Activated naive CD4-positive, alpha-beta T cell treated with anti-CD3 and anti-CD28 coated beads, Interleukin-2, amount 50 U/mL, for 16 hours (primary cell): ENCODE measurements at places on chromosomes 6 and 20.

- DNase-seq, result no peak
Measured at GRCh38 chr20:33670715-33671499, 3.3 kb downstream of the NECAB3 start.

DNA sequence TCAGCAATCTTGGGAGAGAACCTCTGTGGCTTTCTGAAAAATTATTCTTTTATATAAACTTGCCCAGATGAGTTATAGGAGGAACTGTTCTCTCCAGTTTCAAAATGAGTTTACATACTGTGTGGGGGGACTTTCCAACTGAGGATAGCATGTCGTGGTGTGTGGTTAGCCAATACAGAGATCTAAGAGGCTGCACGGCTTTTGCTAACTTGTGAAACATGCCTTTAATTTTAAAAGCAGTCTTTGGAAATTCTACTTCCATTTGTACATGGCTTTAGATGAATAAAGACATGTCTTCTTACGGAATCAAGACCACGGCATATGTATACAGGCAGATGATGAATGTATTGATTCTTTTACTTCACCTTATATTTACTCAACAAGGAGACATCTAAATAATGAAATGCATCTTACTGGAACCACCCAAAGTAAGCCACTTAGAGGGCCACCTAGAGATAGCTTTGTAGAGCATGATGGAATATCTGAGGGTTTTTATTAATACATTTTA lies 39.8 kb downstream of the HIVEP1 start:
- DNase-seq, result peak; percentile 47

DNA sequence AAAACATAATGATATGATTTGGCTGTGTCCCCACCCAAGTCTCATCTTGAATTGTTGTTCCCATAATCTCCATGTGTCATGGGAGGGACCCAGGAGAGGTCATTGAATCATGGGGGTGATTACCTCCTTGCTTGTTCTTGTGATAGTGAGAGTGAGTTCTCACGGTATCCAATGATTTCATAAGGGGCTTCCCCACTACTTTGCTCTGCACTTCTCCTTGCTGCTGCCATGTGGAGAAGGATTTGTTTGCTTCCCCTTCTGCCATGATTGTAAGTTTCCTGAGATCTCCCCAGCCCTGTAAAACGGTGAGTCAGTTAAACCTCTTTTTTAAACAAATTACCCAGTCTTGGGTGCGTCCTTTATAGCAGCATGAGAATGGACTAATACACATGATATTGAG lies 156.8 kb upstream of the PLCB4 start:
- DNase-seq, result no peak

GRCh38 chr20:45776931-45777330 lies 14.8 kb downstream of the WFDC3 start:
- no peak for DNase-seq

DNA sequence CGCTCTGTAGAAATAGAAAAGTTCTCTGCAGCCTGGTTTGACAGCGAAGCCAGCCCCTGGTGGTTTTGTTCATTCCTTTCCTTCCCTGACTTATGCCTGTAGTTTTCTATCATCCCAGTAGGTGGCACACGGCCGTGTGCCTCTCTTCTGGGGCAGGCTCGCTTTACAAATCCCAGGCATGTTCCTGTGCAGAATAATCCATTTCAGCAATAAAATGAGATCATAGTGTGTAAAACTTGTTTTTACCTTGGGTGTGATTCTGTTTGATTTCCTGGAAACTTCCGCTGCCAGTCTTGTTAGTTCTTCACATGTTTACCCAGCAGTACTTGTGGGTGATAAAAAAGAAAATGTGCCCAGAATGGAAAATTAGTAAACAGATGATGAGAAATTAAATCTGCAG lies 7.4 kb upstream of the INSM1 start:
- no peak for DNase-seq

GRCh38 chr20:37494796-37495195 lies 26.3 kb upstream of the NNAT start:
- DNase-seq, result no peak

DNA sequence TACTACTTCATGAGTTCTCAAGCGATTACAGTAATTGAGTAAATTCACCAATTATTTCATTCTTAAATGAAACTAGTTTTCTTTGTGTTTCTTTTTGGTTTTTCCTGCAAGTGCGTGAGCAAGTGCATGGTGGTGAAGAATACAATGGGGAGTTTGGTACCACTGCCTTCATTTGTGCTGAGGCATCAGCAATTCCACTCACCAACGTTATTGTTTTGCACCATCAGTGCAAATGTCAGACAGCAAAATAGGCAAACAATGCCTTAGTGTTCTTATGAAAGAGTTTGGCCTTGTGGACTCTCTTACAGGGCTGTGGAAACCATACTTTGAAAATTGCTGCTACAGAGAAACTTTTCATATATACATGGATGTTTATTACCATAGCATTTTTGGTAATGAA lies 8.2 kb downstream of the CDH26 start:
- DNase-seq, result no peak

DNA sequence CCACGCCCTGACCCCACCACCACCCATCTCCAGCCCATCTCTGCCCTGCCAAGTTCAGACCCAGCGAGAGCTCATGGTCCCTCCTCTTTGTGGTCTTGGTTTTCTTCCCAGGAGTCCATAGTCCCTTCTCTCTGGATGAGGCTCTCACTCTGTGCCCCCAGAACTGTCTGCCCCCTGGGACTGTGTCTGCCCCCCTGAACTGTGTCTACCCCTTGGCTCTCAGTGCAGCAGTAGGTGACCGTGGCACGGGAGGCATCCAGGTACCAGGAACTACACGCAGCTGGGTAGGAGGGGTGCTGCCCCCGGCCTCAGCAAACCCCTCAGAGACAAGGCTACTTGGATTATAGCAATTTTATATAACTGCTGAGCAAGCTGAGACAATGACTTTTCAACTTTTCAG lies 23.6 kb downstream of the PRR18 start:
- no peak for DNase-seq

- no peak for DNase-seq
Measured at GRCh38 chr20:62696989-62697388, 11.6 kb upstream of the NTSR1 start.

GRCh38 chr20:47985092-47985850 lies 200.0 kb upstream of the SULF2 start:
- no peak for DNase-seq

GRCh38 chr6:38137608-38138265 lies 318.2 kb downstream of the ZFAND3 start:
- DNase-seq, result no peak

GRCh38 chr6:143100429-143100828 lies 39.7 kb downstream of the AIG1 start:
- DNase-seq, result no peak

GRCh38 chr20:4813863-4814695 lies 92.4 kb downstream of the PRND start:
- no peak for DNase-seq

DNA sequence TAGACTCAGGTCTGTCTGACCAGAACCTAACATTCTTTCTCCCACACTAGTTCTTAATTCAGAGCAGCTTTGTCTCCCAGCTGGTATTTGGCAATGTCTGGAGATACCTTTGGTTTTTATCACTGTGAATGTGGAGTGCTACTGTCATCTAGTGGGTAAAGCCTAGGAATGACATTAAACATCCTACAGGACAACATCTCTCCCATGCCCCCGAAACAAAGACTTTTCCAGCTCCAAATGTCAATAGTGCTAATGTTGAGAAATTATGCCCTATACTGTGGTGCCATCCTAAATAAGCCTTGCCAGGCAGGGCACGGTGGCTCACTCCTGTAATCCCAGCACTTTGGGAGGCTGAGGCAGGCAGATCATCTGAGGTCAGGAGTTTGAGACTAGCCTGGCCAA lies 4.2 kb upstream of the TTPAL start:
- no peak for DNase-seq

- DNase-seq, result no peak
Measured at GRCh38 chr6:113805173-113805790, 51.9 kb upstream of the MARCKS start.

DNA sequence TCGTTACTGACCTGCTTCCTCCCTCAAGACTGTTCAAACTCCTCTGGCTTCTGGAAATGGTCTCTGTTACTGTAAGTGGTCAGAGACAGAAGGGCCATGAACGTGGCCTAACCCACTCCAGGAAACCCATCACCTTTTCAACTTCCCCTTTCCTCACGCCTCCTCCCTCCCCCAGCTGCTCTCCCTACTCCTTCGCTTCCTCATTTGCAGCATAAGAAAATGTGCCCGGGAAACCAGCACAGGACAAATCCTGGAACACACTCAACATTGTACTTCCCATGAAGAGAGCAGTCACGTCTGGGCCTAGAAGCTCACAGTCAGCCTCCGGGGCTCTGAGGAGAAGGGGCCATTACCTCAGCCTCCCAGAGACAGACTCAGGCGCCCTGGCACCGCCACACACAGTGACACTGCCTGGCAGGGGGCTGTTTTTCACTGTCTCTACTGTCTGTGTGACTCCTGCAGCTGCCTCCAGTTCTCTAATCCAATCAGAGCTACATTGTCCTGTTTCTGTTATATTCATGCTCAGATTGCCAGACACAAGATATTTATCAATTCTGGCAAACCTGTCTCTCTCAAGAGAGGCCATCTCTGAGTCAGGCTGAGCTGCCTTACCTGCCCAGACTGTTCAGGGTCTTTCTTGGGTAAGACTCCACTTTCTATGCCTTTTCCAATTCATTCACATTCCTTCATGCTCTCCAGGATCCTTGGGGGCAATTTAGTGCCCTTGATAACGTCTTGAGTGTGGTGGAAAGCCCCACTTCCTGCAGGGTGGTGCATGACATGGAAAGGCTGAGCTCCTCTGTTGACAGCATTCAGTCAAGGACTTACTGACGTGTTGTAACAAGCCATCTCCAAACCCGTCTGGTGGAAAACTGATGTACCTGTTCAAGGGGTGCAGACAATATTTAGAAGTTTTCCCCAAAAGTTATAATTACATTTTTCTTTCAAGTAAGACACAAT lies 242.2 kb downstream of the HIVEP2 start:
- DNase-seq, result no peak

- DNase-seq, result no peak
Measured at GRCh38 chr6:159753081-159753872, 8.6 kb upstream of the ACAT2 start.

- DNase-seq, result no peak
Measured at GRCh38 chr20:50274570-50275430, 84.2 kb downstream of the CEBPB start.

- no peak for DNase-seq
Measured at GRCh38 chr6:107636486-107636885, 146.6 kb downstream of the SOBP start.

DNA sequence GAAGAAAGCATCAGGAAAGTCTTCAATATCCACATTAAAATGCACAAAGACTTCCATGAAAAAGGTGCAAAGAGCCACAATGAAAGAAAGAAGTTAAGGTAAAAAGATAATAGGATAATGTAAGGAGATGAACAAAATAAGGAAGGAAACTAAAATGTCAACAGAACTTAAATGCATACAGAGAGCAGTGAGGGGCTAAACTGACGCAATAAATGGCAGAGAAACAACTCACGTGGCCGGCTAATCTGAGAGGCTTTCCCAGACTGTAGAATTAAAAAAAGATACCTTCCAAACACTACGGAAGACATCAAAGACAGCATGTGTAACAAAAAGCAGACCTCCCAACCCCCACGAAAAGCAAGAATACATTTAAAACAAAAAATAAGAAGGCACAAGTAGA lies 73.7 kb downstream of the GMDS start:
- DNase-seq, result no peak

DNA sequence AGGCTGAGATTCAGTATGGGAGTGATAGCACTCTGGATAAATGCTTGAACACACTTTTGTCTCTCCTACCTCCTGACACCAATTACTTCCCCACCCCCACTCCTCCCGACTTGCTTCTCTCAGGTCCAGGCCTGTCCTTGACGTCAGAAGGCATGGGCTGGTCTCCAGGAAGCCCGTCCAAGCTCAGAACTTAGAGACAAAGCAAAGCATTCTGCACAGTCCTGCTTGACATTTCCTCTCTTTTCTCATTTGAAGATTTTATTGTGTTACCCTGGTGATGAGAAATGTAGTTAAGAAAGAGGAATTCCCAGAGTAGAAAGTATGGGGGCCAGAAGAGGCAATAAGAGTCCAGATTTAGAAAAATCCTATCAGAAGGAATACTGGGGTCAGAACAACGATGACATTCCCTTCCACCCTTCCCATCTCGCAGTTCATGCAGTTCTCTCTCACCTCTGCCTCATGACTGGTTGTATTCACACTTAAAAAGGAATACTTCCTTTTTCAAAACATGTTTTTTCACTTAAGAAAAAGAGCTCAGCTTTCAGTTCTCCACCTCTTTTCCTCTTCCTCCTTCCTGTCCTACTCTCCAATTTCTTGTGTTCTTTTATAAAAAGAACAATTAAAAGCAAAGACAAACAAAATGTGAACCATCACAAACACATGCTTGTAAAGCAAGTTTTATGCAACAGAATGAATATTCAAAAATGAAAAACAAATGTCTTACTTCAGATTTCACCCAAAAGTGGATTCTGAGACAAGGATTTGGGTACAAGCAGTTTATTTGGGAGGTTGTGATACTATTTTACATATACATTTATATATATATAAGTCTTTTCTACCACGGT lies 18.5 kb upstream of the FAM184A start:
- DNase-seq, result no peak

- DNase-seq, result no peak
Measured at GRCh38 chr20:19524691-19525090, 233.4 kb upstream of the RIN2 start.

GRCh38 chr6:52389626-52390360 lies 27.8 kb downstream of the PAQR8 start:
- peak; percentile 55 for DNase-seq

- no peak for DNase-seq
Measured at GRCh38 chr6:9799582-9799981, 615.3 kb downstream of the TFAP2A start.

GRCh38 chr6:162249907-162250642 lies 477.5 kb downstream of the PRKN start:
- DNase-seq, result no peak

GRCh38 chr20:5065879-5066383 lies 53.8 kb downstream of the PCNA start:
- no peak for DNase-seq

- no peak for DNase-seq
Measured at GRCh38 chr20:45044084-45044573, 56.8 kb downstream of the KCNS1 start.

- DNase-seq, result no peak
Measured at GRCh38 chr6:78942446-78942845, 75.1 kb downstream of the IRAK1BP1 start.

- DNase-seq, result no peak
Measured at GRCh38 chr6:48135323-48136084, 24.5 kb upstream of the PTCHD4 start.

GRCh38 chr20:59920944-59921343 lies 12.5 kb downstream of the SYCP2 start:
- DNase-seq, result no peak

DNA sequence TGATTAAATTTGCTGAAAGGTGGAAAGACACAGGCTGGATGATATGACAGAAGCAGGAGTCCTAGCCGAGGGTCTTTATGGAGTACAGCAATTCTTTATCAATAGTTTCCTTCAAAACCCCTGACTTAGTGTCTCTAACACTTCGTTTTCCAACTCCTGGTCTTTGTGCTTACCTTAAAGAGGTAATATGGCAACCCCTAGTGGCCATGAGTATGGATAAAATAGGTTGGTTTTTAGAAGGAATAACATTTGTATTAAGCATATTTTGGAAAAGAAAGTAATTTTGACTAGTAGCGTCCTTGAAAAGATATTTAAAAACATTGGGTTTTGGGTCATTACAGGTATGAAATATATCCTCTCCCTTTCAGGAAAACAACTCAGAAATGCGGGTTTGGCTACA lies 51.9 kb downstream of the VGLL2 start:
- no peak for DNase-seq
